Epithelial cell of proximal tubule (primary cell): ENCODE measurements at places on chromosomes 5 and 9.

DNA sequence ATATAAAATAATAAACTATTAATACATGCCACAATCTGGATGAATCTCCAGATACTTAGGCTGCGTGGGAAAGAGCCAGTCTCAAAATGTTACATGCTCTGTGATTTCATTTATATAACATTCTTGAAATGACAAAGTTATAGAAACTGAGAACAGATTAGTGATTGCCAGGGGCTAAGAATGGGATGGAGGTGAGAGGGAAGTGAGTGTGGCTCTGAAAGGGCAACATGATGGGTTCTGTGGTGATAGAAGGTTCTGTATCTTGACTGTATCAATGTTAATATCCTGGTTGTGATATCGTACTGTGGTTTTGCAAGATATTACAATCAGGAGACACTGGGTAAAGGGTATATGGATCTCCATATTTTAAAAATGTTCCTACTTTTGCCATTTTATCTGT, 50.7 kb downstream of the SPEF2 start:
- DNase-seq, result no peak

DNA sequence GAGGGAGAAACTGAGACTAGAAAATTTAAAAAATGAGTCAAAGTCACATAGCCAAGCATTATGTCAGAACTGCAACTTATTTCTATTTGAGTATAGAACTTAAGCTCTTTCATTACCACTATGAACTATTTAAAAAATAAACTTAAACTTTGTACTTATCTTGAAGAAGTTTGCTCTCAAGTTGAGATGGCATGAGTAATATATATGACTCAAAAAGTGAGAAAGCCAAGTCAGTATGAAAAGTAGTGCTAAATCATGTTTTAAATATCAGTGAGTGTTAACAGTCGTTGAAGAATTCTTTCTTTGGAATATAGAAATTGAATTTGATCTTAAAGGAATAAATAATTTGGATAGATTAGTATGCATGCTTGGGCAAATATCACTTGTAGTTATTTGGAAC, 36.3 kb upstream of the CDH10 start:
- DNase-seq, result no peak

DNA sequence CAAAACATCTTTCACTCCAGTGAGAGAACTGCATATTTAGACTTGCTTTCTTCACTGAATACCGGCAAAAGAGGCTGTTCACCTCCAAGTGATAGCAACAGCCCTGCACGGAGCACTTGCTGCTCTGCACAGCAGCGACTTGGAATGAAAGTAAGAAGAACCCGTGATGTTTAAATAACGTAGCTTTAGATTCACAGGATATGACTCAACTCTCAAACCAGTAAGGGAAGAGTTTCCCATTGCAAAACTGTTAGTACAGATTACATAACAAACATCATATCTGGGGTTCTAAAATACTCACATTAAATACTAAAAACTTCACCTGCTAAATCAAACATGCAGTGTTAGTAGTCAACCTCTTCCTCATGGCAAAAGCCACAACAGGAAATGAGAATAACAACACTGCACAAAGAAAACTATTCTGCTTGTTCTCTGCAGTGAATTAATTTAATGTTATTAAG, 203.4 kb downstream of the MCTP1 start:
- DNase-seq, result peak; percentile 69

DNA sequence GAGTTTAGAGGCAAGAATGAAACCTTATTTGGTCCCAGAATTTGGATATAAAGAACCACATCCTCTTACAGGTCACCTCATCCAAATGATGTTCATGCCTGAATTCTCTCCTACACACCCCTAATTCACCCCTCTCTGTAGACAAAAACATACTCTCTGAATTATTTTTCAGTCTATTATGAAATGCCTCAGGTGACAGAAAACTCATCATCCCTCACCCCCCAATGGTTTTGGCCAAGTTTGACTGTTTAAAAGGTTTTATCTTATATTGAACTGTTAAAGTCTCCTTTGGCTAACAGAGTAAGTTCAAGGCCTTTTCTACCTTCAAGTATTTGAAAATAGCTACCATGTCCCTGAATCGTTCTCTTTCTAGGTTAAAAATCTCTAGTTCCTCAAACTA, 2.3 kb upstream of the CD180 start:
- DNase-seq, result no peak

DNA sequence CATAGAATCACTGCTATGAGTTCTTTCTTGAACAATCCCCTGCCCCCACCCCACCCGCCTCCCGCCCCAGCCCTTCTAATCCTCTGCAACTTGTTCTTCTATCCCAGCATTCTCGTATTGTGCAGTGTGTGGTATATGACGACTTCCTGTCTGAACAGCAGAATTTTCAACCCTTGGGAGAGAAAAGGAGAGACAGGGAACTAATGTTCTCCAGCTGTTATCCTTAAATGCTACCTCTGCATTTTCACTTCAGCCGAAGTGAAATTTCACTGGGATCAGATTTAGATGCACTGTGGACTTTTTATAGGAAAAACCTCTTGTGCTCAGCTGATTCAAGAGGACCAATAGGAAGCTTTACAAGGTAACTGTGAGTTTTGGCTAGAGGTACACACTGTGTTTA, 2.2 kb downstream of the FBXL7 start:
- DNase-seq, result no peak

- no peak for DNase-seq
Observed at GRCh38 chr9:127803507-127804352, 1.0 kb downstream of the FPGS start.

- DNase-seq, result no peak
Observed at GRCh38 chr5:142807372-142807911, 37.3 kb downstream of the ARHGAP26 start.

GRCh38 chr5:68745448-68745847, 348.4 kb upstream of the SLC30A5 start:
- no peak for DNase-seq

- DNase-seq, result no peak
Observed at GRCh38 chr9:137353223-137354152, 51.4 kb upstream of the NRARP start.

- DNase-seq, result no peak
Observed at GRCh38 chr5:86625148-86625547, 7.4 kb downstream of the COX7C start.

- no peak for DNase-seq
Observed at GRCh38 chr5:15791274-15791673, 291.3 kb downstream of the FBXL7 start.

GRCh38 chr5:76149636-76150035, 66.5 kb downstream of the SV2C start:
- no peak for DNase-seq

- DNase-seq, result no peak
Observed at GRCh38 chr5:26568316-26568715, 470.1 kb downstream of the CDH9 start.

DNA sequence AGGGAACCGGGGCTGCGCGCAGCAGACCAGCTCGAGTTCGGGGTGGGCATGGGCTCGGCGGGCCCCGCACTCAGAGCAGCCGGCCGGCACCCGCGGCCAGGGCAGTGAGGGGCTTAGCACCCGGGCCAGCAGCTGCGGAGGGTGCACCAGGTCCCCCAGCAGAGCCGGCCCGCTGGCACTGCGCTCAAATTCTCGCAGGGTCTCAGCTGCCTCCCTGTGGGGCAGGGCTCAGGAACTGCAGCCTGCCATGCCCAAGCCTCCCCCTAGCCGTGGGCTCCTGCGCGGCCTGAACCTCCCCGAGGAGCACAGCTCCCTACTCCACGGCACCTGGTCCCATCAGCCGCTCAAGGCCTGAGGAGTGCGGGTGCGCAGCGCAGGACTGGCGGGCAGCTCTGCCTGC, 172.9 kb upstream of the SLC30A5 start:
- DNase-seq, result no peak

GRCh38 chr9:101375546-101375945, 9.3 kb downstream of the BAAT start:
- DNase-seq, result no peak

DNA sequence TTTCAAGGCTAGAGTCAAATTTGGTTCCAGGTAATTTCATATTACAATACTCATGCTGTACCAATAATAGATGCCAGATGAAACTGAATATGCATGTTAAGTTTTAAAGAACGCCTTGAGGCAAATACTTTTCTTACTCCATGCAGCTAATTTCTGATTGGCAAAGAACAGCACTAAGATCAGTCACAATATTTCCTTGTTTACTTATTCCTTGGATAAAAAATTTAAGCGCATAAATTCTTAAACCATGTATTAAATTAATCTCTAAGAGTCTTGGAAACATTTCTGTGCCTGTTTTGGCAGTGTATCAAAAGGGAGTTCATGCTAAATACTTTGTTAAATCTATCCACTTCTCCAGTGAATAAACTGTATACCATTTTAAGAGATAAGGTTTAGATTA, 173.5 kb downstream of the SLC12A2 start:
- DNase-seq, result no peak

DNA sequence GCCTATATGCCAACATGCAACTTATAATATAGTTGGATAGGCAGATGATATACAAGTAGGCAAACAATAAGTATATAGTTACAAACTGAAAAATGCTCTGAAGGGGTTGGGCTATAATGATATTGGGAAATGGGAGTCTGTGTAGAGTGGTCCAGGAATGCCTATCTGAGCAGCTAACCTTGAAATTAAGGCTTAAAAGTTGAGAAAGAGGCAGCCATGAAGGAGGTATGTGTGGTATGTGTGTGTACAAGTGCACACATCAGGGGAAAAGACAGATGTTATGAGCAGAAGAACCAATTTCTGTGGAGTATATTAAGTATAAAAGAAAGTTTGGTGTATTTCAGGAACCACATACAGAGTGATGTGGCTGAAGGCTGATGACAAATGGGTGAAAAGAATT, 154.9 kb upstream of the PAPPA start:
- DNase-seq, result no peak

DNA sequence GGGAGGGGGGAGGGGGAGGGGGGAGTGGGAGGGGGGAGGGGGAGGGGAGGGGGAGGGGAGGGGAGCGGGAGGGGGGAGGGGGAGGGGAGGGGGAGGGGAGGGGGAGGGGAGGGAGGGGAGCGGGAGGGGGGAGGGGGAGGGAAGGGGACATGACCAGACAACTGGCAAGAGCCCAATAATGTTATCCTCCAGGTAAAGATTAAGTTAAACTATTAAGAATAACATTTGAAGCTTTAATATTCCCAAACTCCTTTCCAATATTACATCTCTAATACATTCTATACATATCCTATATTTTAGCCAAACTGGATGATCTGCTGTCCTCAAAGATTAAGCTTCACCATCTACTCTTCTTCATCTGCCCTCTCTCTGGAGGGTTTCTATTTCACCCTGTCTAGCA, 25.8 kb downstream of the C5 start:
- DNase-seq, result no peak

DNA sequence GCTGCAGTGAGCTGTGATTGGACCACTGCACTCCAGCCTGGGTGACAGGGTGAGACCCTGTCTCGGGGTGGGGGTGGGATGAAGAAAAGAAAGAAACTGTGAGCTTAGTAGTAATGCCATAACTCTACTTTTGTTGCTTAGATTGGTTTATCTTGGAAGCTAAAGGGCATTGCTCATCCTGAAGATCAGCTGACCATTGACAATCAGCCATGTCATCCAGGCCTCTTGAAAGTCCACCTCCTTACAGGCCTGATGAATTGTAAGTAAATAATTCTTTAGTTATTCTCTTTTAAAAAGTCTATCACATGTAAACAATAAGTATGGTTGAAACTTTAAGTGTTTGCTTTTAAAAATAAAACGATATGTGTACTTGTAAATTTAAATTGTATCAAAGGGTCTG, 11.4 kb downstream of the OCLN start:
- DNase-seq, result no peak

DNA sequence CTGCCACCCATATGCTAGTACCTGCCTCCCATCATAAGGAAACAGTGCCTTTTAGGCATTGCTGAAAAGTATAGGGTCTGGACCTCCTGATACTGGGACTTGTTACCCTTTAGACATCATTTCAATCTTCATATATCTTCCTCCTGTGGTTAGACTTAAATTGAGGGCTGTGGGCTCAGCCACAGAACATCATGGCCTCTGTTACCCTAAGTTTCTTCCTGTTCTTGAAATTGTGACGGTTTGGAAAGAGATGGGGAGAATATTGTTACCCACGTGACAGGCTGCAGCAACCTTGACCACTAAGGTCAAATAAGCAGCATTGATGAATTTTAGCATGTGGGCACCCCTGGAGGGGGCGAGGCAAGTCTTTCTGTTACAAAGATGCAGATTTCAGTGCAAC, 87.7 kb downstream of the PDE8B start:
- no peak for DNase-seq

DNA sequence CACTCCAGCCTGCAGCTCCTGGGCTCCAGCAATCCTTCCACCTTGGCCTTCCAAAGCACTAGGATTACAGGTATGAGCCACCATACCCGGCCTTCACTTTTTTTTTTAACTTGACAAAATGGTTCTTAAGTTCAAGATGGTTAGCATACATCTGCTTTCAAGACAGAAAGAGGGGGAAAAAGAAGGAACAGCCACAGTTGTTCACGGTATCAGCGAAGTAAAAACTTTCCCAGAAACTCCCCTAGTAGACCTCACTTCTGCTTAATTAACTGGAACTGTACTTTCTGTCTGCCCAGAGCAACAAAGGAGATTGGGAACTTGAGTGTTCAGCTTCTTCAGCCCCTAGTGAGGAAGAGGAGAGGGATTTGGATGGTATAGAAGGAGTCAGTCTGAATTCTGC, 116.7 kb downstream of the UGCG start:
- no peak for DNase-seq

GRCh38 chr5:54311176-54311677, 854 bp upstream of the ARL15 start:
- DNase-seq, result no peak

DNA sequence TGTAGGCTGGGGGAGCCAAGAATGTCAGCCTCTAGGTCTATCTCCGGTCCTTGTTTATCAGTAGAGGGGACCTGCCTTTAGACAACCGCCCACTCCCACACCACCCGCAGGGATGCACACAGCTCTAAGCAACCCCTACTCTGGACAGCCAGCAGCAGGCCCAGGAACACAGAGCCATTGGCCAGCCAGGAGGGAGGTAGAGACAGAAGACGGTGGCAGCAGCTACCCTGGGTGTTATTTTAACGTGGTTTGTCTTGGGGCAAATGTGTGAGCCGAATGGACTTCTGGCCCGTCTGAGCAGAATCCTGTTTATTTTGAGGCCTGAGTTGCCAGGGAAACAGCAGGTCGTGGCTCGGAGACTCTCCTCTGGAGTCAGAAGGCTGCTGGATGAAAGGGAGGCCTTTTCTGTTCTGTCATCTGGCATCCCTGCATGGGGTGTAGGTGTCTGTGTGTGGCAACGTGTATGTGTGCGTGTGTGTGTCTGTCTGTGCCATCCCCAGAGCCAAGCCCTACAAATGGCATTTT, 382 bp upstream of the FGF1 start:
- DNase-seq, result no peak

DNA sequence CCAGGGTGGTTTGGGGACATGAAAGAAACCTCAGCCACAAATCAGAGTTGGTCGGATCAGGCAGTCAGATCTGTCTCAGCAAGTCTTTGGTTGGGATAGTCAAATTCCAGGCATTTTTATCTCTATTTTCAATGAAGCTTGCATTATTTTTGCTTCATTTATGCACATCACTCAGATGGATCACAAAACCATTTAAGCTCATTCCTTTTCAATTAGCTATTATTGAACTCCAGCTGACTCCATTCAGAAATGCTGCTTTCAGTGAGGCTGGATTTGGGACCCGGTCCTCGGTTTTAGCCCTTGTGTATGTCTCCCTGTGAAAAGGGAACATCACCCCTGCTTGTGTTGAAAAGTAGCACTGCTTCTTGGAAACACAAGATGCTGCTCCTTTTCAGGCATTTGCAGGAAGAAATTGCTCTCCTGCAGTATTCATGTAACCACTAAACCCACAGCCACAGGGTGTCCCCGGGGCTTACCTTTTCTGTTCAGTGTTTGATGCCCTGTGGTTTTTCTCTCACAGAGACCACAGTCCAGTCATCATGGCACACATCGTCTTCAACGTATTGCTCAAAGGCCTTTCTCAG, 232.9 kb downstream of the NFIB start:
- no peak for DNase-seq
